ENCODE measurements at places on chromosomes 5 and 9.

- DNase-seq = no peak
Observed at GRCh38 chr9:69674716-69675438, 2.7 kb upstream of the APBA1 start.

DNA sequence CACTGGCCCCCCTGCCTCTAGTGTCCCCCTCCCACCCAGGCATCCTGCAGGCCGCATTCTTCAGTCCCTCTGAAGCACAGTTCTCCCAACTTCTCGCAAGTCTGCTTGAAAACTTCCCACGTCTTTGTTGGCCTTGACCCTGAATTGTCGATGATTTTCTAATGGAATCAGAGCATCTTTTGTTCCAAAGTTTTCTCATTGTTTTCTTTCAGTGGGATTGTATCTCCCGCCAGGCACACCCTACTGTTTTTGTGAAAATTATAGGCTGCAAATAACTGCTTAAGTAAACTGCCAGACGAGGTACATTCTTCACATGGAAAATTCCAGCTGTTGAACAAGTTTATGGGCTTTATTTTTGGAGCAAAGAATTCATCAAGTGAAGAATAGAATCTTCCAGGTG, 122.6 kb upstream of the SLC25A48 start:
- DNase-seq = no peak

DNA sequence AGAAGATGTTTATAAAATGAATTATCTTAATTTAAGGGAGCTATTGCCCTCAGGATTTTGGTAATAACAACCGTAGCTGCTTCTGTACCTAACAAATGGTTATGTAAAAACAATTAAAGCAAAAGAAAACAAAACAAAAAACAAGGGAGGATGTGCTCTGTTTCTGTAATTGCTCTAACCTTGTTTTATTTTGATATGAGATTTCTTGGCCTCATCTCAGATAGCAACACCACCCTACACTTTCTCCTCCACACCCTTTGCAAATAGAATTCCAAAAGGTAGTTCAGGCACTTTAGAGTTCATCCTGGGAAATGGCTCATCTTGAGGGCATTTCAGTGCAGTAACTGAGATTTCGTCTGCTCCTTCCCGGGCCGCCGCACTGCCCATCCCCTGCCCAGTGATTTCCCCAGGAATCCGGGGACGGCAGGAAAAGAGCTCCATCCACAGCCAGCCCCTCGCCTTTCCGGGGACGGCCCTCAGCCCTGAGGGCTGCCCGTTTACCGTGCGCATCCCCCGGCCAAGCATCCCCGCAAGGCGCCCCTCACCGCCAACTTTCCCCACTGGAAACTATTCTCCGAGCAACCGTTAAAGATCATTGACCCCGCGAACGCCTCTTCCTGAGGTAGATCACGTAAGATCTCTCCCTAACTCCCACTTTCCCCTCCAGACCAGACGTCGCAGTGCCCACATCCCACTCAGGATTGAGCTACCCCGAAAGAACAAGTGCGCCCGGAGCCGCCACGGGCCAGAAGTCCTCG, 1.2 kb downstream of the FNBP1 start:
- DNase-seq = no peak

- no peak for DNase-seq
Observed at GRCh38 chr5:136750224-136750862, 385.0 kb upstream of the TRPC7 start.

DNA sequence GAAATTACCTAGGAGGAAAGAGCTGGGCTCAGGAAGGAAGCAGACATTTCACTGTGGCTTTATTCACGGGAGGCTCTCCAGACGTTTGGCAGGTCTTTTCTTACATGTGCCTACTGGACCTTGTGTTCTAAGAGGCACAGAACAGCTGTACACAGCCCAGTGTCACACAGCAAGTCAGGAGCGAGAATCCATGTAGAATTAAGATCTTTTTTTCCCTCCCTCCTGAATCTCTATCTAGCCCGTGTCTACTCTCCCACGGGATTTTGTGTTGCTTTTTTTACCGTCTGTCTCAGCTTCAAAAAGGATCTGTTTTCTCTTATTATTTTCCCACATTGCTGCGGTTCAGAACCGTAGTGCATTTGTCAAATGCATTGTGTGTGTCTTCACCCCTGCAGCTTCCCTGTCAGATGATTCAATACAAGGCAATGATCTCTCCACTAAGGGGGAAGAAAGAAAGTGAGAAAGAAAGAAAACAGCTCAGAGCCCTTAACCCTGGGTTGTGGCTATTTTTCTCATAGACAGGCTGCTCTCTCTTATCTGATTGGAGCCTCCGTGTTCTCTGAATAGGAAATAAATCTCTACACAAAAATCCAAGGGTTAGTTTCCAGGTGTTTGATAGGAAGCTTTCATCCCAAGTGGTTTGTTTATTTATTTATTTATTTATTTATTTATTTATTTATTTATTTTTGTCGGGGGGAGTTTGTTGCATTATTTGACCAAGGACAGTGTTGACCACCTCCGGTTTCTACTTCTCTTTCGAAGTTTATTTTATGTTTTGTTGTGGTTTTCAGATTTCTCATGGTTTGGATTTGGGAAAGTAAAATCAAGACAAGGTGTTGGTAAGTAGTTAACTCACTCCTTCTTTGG, 191.0 kb downstream of the NTRK2 start:
- no peak for DNase-seq

- DNase-seq = no peak
Observed at GRCh38 chr5:133531178-133531577, 81.2 kb downstream of the FSTL4 start.

GRCh38 chr9:110975969-110976368, 62.3 kb downstream of the LPAR1 start:
- DNase-seq = no peak

DNA sequence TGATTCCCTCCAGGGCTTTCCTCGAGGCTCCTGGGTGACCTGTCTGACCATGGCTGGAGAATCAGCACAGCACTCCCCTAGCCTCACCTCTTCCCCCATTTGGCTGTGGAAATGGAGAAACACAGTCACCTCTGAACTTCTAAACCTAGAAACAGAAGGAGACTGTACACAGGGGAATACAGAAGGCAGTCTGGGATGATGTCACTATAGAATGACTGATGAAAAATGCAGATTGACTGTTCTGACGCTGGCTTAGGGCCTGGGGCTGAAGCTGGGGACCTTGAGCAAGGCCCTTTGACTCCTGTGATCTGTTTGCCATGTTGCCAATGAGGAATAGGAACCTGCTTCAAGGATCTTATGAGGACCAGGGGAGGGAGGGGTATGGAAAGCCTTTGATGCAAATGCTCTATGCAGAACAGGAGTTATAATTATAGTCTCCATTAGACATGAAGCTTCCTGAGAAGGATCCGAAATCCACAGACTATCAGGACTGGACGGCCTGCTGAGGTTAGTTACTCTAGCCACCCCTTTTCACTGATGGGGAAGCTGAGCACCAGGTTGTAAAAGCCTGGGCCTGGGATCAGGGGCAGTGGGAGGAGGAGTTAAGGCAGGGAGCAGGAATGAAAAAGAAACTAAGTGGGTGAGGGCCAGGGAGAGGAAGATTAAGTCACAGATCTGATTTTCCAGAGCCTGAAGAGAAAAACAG, 24.4 kb upstream of the ANXA6 start:
- no peak for DNase-seq

GRCh38 chr9:76298521-76299144, 95.6 kb downstream of the RFK start:
- no peak for DNase-seq

- no peak for DNase-seq
Observed at GRCh38 chr9:113956901-113957300, 80.8 kb downstream of the ZNF618 start.

DNA sequence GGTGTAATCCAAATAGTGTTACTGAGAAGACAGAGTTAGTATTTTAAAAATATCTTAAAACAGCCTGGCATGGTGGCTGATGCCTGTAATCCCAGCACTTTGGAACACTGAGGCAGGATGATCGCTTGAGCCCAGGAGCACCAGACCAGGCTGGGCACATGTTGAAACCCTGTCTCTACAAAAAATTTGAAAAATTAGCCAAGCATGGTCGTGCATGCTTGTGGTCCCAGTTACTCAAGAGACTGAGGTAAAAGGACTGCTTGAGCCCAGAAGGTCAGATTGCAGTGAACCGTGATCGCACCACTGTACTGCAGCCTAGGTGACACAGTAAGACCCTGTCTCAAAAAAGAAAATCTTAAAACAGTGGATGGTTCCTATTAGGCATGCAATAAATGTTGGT, 12.4 kb downstream of the IFNA1 start:
- DNase-seq = no peak

DNA sequence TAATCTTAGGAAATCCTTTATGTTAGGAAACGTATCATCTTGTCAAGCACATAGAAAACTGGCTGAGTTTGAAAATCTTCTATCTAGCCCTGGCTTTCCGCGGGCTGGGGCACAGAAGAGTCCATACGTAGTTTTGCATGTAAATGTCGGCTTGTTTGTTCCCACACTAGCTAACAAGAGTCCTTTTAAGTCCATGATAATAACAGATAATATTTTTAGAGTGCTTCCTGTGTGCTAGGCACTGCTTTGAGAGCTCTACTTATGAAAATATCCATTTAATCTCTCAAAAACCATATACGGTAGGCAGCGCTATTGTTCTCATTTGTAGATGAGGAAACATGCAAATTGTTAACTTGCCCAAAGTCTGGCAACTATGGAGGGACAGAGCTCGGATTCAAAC, 40.5 kb downstream of the FYB1 start:
- DNase-seq = peak; percentile 40

GRCh38 chr5:114838937-114839336, 330.8 kb downstream of the TRIM36 start:
- DNase-seq = no peak

DNA sequence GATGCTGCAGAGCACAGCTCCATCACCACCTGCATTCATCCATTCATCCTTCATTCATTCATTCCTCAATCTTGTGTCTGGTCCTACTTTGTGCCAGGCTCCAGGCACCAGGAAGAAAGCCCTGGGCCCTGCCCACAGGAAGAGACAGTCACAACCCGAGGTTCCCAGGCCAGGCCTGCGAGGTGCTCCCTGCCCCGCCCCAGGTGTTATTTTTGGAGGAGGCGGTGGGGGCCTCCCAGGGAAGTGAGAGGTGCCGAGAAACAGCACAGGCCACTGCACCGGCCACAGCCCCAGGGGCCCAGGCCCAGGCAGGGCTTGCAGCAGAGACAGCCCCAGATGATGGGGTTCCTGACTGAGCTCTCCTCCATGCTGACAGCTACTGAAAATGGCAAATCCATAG, 33.4 kb downstream of the VAV2 start:
- no peak for DNase-seq

DNA sequence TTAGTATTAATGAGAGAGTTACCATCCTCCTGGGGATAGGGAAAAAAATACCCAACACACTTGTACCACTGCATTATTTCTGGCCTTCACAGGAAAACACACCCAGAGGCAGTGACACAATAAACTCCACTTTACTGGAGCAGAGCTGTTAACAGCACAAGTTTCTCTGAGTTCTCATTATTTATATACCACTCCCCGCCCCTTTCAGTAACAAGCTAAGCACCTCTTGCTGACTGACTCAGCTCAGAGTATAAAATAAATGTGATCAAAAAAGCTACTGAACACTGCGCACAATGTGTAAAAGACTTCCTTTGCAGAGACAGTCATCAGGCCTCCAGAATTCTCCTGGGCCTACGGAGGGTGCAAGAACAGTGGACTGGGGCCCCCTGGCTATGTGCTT, 21.6 kb downstream of the KLF9 start:
- no peak for DNase-seq

- DNase-seq = no peak
Observed at GRCh38 chr5:36374266-36374862, 72.7 kb upstream of the RANBP3L start.

GRCh38 chr5:149581931-149582768, 852 bp downstream of the ARHGEF37 start:
- DNase-seq = no peak

DNA sequence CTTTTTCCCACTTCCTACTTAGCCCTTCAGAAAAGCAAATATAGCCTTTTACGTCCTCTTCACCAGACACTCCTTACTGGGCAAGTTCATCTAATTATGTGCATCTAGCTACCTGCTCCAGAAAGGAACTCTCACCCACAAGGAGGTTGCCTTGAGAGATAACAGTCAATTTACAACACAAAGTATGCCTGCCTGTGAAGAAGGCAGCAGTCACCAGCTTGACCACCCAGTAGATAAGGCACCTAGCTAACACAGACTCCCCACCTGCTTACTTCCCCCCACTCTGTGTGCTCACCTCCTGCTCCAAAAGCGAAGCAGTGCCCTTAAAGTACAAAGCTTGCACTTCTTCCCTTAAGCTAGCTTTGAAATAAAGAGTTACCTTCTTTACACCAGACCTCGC, 111.7 kb upstream of the MRPS30 start:
- DNase-seq = no peak

DNA sequence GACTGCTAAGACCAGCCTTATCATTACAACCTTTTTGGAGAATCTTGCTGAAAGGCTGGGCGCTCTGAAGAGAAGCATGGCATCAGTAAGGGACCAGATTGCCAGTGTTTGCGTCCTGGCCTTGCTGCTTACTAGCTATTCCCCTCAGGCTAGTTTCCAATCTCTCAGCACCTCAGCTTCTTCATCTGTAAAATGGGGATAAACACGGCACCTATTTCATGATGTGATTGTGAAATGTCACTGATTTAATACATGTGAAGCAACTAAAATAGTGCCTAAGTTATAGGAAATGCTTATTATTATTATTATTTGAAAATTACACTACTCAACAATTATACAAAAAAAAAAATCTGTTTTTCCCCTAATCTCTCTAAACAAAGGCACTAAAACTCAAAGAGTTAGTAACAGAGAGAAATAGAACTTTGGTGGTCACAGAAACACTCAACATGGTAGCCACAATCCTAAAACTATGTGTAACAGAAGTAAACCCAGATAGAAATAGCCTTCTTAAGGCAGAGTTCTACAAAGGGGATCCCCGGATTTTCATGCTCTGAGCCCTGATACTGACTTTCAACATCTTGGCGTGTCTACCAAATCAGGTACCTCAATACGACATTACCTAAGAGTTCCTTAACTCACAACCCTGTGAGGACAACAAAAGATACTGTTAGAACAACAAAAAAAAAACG, 62.0 kb downstream of the ENC1 start:
- DNase-seq = no peak

DNA sequence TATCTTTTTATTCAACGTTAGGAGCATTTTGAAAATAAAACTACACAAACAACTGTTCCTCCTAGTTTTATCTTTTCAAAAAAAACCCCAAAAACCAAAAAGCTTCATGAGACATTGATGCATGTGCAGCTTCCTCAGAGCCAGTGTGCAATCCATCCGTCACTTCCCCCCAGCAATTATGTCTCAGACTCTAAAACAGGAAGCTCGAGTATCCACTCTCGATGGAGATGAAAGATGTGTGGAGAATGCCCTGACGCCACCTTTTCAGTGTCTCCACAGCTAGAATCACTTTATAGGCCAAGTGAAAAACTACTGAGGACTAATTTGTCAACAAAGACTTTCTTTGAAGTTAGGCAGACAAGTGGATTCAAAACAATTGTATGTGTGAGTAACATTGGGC, 408.9 kb upstream of the SMARCA2 start:
- DNase-seq = no peak

- no peak for DNase-seq
Observed at GRCh38 chr5:67293226-67293625, 96.6 kb upstream of the CD180 start.

GRCh38 chr9:128244837-128245231, 31.0 kb downstream of the GOLGA2 start:
- no peak for DNase-seq

GRCh38 chr5:82183828-82184227, 94.3 kb downstream of the RPS23 start:
- no peak for DNase-seq

- DNase-seq = no peak
Observed at GRCh38 chr5:135048930-135049329, 14.9 kb upstream of the PITX1 start.

GRCh38 chr5:9282211-9282610, 263.7 kb downstream of the SEMA5A start:
- DNase-seq = no peak

- DNase-seq = no peak
Observed at GRCh38 chr9:124760719-124761118, 10.4 kb downstream of the NR6A1 start.
